Activated CD4-positive, alpha-beta T cell treated with anti-CD3 and anti-CD28 coated beads, Interleukin-2, amount 50 U/mL, for 48 hours (primary cell): ENCODE measurements at places on chromosomes 6 and 20.
A peak's percentile ranks its signal among the peaks of the same experiment; 100 is the strongest.

GRCh38 chr20:35005463-35005961 lies 49.8 kb downstream of the MYH7B start:
- DNase-seq = no peak

DNA sequence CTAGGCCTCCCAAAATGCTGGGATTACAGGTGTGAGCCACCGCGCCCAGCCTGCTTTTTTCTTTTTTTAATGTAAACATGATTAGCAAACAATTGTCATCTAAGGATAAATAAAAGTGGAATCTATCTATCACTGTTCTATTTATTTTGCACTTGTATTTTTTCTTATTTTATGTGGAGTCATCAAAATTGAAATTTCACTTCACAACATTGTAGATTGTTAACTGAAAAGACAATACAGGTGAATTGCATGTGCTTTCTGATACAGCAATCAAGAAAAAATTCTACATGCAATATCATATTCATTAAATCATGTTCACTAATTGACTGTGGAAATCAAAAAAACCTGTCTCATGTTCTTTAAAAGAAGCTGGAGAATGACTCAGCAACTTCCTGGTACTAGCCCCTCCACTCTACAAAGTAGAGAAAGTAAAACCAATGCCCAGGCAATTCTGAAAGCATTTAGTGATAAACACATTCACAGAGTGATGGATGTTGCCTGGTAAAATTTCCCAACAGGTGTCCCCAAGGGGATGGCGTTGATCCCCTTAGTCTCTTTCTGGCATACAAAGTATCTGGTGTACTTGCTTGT lies 10.7 kb upstream of the RFX6 start:
- DNase-seq = no peak

DNA sequence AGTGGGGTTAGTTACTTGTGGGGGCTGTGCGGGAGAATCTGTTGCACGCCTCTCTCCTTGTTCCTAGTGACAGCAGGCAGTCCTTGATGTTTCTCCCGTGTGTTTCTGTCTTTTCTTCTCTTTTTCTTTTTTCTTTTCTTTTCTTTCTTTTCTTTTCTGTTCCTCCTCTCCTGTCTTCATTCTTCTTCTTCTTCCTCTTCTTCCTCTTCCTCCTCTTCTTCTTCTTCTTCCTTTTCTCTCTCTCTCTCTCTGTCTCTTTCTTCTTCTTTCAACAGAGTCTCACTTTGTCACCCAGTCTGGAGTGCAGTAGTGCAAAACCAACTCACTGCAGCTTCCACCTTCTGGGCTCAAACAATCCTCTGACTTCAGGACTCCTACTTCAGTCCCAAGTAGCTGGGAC lies 6.8 kb upstream of the AIG1 start:
- no peak for DNase-seq

- no peak for DNase-seq
Measured at GRCh38 chr6:79687759-79688158, 56.6 kb downstream of the SH3BGRL2 start.

DNA sequence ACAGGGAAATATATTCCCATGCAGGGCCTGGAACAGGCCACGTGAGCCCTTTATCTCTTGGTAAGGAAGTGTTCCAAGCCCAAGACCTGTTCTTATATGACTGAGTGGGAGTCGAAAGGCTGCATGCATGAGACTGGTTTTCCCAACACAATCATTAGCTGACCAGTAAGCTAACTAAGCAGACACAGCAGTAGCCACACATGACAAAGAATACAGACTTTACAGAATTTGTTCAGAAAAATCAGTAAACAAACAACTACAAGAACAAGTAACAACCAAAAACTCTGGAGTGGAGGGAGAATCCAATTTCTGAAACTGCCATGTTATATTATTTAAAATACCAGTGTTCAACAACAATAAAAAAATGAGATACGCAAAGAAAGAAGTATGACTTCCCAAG lies 16.7 kb downstream of the BPIFA1 start:
- no peak for DNase-seq

DNA sequence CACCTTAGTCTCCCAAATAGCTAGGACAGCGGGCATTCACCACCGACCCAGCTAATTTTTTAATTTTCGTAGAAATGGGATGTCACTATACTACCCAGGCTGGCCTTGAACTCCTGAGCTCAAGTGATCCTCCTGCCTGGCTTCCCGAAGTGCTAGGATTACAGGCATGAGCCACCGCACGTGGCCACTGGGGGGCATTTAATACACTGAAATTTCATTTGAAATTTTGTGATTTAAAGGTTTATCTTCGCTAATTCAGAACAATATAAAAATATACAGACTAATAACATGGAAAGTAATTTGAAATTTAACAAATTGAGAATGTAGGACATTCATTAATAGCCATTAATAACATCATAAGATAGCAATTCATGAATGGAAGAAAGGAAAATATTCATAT lies 20.5 kb upstream of the TBC1D32 start:
- no peak for DNase-seq

GRCh38 chr20:2879146-2879545 lies 5.9 kb downstream of the PTPRA start:
- DNase-seq = no peak

- no peak for DNase-seq
Measured at GRCh38 chr6:106318851-106319250, 6.7 kb downstream of the ATG5 start.

DNA sequence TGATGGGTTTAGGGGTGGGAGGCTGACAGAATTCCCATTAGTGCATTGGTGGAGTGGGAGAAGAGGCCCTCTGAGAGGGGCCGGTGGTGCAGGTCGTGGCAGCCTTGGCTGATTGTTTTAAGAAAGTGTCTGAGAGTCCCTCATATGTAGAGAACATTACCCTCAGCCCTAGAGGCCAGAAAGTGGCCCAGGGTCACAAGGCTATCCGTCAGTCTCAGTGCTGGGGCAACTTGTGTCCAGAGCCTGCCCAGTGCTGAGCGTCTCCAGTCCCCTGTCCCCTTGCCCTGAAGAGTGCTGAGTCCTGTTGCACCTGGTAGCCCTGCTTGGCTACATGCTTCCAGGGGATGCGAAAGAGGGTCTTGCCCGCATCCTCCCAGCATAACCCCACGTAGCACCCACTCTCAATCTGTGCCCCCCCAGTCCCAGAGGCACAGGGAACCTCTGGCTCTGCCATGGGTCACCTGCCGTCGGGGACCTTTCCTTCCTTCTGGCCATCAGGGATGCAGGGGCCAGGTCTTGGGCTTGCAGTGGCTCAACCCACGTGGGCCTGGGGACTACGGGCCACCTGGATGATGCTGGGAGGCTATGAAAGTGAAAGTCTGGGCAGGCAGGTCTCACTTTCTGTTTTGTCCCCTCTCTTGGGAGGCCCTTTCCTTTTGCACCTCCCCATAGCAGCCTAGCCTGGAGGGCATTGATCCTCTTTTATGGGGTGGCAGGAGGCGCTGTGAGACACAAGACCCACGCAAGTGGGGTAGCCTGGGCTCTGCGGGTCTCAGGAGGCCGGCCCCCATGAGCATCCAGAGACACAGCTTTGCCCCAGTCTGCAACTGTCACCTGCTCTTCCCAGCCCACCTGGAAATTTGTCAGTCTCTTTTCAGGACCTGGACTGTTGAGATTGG lies 12.2 kb downstream of the DUSP15 start:
- no peak for DNase-seq

DNA sequence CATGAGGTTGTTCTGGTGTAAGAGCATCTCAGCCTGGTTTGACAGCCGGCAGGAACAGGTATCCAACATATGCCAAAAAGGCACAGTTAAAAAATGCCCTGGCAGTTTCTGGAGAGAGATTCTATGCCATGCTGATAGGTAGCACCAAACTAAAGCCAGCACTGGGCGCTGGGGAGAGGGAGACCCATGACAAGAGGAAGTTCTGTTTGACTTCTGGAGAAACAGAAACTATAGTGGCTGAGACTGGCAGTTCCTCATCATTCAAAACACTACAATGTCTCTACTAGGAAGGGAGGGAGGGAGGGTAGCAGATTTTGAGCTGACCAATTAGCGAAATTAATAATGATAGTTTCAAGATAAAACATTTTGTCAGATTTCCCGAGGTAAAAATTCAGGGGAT lies 174.1 kb downstream of the ADAT2 start:
- no peak for DNase-seq

GRCh38 chr6:90399970-90400369 lies 103.3 kb upstream of the BACH2 start:
- DNase-seq = peak; percentile 61

DNA sequence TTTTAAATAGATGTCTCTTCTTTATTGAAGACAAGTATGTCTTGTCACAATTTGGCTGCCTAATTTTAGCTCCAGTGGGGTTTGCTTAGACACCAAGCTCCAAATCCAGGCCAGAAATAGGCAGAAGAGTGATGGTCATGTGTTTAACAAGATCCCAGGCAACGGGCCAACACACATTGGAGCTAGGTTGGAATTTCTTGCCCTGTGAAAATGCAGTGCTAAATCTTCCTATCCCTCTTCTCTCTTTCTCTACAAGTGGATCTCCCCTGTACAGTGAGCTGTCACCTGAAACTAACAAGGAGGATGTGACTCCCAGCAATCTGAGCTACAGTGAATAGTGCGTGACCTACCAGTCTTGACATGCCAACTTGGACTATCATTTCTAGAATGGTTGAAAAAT lies 65.3 kb upstream of the VGLL2 start:
- no peak for DNase-seq

DNA sequence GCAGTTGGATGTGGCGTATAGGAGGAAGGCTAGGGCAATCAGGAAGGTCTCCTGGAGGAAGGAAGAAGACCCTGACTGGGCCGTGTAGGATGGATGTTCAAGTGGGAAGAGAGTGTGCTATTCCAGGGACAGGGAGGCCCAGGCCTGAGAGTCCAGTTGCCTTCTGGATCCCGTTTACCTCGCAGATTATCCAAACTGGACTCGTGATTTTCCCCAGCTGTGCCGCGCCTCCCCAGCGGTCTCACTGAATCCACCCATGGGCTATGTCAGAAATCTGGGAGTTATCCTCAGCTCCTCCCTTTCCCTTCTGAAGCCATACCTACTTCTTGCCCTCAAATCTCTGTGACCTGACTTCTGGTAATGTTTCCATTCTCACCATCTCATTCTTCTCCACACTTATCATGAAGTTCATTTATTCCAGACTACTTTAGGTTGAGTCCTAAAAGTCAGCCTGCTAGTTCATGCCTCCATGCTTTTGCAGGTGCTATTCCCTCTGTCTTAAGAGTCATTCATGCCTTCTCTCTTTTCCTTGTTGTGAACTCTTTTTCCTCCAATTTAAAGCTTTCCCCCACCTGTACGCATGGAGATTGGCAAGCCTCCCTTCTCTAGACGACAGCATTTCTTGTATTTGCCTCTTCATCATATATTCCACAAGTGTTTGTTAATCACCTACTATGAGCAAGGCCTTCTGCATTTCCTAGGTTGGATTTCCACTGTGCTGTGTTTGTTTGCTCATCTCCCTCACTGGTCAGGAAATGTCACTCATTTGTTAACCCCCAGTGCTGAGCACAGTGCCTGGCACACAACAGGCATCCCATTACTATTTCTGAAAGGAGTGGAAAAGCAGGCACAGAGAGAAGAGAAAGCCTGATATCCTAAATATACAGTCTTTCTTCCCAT lies 2.7 kb downstream of the SDCBP2 start:
- no peak for DNase-seq

DNA sequence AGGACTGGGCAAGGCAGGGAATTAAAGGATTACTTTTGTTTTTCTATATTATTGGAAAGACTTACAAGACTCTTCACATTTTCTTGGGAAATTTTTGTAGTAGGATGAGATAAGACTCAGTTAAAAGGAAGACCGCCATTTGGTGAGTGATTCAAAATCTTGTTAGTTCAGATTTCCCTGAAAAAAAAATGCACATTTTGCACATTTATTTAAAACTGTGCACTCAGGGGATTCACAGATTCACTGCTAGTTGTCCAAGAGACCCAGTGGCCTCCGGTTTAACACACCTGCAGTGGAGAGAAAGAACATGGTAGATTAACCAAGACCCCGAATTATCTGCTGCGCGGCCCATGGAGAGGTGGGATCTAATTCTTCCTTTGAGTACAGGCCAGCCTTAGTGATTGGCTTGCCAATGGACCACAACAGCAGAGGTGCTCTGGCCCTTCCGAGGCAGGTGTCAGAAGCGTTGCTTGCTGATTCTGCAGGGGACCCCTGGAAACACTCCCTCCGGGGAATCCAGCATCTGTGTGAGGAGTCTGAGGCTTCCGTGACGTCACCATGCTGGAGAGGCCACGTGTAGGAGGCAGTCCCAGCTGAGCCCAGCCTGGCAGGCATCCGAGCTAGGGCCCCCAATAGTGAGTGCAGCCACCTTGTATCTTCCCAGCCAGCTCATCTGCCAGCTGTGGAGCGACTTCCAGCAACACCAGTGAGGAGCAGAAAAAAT lies 68.9 kb downstream of the ZNF217 start:
- DNase-seq = no peak

DNA sequence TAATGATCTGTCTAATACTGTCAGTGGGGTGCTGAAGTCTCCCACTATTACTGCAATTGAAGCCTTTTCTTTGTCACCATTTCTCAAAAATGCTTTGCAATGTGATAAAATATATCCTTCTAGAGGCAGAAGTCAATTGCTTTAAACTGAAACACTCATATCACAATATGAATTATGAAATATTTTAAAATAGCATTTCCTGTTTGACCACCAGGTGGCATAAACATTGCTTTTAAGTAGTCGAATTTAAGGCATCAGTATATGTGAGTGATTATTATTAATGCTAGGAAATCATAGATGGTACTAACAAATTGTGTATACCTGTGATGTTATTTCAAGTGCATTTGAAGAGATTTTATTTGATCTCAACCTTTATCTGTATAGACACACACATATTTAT lies 87.5 kb downstream of the MEI4 start:
- no peak for DNase-seq

DNA sequence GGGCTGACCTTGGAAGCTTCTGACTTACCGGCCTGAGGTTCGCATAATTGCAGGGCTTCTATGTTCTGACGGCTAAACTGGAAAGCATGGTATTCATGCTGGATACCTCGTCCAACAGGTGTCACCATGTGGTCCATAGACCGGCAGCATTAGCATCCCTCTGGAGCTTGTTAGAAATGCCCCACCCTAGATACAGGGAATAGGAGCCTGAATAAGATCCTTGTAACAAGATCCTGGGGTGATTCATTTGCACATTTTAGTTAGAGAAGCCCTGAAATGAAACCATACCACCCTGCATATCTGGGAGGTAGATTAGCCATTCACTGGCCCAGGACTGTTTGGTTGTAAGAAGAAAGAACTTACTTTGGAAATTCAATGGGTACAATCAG lies 77.7 kb downstream of the TMEM170B start:
- DNase-seq = no peak

- no peak for DNase-seq
Measured at GRCh38 chr6:157471077-157471686, 90.2 kb downstream of the ZDHHC14 start.

DNA sequence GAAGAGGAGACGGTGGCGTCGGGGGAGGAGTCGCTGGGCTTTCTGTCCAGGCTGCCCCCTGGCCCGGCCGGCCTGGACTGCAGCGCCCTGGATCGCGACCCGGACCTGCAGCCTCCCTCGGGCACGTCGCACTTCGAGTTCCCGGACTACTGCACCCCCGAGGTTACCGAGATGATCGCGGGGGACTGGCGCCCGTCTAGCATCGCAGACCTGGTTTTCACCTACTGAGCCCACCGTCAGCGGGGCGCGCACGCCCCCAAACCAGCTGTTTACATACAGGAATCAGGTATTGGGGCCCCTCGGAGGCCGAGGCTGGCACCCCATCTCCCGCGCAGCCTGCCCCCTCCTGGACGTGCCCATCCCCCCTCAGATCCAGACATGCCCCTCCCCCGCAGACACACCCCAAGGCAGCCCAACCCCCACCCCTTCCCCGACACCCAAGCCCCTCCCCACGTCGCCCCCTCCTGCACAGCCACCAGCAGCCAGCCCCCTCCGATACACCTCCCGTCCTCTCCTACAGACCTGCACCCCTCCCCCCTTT lies 1.4 kb downstream of the SOX12 start:
- peak; percentile 22 for DNase-seq

GRCh38 chr6:45469663-45470062 lies 91.9 kb upstream of the SUPT3H start:
- DNase-seq = no peak
